ENCODE measurements at places on chromosomes 11 and 22.

DNA sequence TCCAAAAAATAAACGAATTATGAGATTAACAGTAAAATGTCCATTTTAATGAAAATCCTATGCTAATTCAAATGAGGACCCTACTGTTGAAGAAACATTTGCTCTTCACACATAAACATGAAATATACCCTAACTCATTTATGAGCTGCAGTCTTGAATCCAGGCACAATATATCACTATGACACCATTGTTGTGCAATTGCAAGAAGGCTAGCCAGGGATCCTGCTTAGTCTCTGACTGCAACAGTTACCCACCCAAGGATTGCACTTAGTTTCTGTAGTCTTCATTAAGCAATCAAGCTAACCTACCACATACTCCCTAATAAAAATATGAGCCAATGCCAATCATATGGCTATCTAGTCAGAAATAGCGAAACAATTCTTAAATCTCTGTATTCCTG lies 981.0 kb upstream of the FAT3 start:
- no peak for DNase-seq

DNA sequence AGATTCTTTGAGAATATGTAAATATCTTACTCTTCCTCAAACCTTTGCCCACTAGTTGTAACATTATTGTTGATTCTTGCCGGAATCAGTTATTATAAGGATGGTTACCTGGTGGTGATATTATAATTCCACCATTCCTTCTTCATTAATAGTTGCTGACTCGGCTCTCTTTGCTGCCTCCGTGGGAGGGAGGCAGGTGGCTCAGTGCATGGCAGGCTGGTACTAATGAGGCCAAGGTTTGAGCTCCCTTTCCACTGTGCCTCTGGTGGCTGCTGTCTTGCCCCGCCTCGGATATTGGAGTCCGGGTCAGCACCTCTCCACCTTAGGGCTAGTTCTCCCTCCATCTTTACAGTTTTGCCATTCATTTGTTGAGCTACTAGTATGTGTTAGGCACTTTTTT lies 12.7 kb downstream of the CD6 start:
- DNase-seq: no peak

DNA sequence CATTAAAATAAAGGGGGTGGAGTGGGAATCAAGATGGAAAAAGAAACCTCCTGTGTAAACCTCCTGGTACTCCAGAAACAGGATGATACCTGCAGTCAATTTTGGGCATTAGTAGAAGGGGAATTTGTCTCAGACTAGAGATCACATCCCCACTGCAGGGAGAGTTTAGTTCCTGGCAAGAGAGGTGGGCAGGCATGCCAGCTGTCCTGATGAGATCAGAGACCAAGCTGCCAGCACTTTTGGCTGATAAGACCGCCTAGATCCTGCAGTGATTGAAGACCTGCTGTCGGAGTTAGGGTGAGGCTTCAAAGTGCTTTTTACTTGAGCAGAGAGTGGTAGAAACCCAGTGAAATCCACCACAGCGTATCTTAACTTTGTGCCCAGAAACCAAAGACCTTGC lies 29.7 kb upstream of the NELL1 start:
- no peak for DNase-seq

GRCh38 chr11:123549926-123550917 lies 104.2 kb downstream of the SCN3B start:
- DNase-seq: no peak

DNA sequence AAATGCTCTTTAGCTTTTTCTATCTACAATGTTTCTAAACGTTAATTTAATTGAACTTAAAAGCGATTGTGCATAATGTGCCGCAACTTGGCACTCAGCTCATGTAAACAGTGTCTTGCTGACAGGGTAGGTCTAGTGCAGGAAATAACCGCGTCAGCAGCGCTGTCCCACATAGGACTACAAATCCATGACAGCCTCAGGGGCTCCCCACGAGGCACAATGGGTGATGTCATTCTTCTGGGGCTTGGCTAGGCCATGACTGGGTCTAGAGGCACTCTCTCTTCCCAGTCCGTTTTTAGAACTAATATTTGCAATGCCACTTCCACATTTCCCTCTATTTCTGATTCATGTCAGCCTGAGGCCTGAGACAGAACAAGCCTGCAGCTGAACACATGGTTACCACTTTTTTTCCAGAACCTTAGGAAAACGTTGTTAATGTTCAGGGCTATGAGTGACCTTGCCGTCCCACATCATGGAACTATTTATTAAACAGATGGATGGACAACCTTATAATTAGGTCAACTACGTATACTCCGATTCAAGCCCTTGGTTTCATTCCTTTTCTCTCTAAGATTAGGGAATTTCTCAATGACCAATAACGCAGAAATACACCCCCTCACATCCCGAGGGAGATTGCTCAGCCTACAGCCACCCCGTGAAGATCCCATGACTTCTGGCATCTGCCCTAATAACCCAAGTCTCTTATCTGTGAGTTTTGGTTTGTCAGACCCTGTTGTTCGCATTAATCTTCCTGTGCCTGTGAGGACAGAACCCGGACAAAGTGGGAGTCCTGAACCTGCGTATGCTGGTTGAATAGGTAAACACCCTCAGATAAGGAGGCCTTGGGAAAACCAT lies 19.4 kb upstream of the SNX32 start:
- DNase-seq: no peak

DNA sequence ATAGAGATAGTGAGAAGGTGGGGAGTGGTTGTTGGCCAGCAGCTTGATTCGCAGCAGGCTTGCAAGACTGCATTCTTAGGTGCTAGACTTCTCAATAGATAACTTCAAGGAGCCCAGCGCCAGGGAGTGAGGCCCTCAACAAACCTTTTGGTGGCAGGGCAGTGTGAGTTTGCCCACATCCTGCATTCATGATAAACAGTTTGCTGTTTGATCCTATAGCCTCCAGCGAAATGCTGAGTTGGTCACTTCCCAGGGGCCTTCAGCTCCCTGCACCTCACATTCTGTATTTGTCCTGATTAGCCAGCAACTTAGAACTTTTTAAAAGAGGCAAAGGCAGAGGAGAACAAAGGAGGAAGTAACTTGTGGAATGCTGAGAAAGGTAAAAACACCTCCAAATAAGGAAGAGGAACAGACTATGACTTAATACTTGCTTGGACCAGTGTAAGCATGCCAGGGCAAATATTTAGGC lies 25.1 kb downstream of the OR10A6 start:
- no peak for DNase-seq

DNA sequence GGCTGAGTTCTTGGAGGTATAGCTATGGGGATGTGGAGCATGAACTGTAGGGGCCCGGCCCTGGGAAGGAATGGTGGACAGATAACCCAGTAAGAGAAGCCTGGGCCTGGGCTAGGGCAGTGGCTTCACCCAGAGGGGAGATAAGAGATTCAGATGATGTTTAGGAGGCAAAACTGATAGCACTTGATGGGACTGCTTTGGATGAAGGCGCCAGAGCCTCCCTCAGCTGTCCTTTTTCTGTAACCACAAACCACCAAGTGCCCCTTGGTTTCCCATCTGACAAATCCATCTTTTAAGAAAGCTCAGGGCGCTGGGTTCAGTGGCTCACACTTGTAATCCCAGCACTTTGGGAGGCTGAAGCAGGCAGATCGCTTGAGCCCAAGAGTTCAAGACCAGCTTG lies 23.4 kb downstream of the RELT start:
- no peak for DNase-seq

DNA sequence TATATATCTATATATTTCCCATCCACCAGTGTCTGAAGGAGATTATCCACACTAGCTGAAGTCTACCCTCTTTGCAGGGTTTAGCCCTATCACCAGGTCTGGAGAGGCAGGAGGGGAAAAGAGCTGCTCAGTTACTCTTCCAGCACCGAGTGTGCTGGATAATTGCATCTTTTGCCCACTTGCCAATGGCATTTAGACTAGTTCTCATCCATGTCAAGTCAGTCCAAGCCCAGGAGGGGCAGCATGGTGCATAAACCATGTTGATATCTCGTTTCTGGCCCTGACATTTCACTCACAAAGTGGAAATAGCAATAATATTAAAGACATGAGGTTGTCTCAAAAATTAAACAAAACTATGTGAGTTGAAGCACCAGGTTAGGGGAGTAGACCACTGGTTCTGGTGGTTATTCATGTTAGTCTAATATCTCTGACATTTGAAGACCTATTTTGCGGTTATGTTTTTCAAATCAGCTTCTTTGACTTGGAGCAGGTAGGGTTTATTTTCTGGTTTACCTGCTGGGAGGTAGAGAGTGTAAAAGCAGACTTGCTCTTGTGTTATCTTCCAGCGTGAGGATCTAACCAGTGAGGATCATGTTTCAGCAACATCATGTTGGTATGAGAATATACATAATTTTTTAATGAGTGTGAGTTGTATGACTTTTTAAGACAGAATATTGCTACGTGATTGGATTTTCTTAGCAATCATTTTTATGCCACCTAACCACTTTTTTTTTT lies 273.2 kb upstream of the KIRREL3 start:
- no peak for DNase-seq

DNA sequence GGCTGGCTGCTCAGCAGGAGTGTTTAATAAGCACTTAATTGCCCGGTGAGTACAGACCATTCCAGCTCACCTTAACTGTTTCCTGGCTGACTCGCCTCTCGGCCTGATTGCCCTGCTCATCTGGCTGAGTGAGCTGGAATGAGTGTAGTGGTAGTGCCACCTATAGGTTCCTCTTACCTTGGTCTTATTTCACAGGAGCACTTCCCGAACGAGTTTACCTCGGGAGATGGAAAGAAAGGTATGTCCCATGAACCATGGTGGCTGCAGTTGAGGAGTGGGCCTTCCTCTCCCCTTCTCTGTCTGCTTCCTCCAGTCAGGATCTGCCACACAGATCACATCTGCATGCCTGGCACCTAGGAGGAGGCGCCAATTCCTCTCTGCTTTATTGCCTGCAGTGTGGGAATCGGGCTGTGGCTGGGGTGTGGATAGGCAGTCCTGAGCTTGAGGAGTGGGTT lies 26.7 kb downstream of the UPB1 start:
- no peak for DNase-seq

DNA sequence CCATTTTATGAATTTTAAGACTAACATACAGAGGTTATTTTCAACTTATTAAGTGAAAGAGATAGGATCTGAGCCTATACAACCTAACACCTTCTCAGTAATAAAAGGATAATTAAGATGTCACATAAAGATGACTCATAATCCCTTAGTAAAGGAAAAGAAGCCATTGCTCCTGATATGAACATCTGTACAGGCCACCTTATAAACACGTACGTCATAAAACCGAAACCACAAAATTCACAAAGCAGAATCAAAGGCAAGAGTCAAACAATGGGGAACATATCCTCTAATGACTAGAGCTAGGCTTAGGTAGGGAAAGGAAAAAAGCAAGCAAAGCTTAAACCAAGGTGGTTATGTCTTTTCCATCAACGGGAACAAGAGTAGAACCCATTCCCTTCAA lies 103.5 kb downstream of the KCNA4 start:
- DNase-seq: no peak

- DNase-seq: no peak
Observed at GRCh38 chr22:23581260-23581650, 1.2 kb upstream of the IGLL1 start.

- DNase-seq: no peak
Observed at GRCh38 chr22:17119481-17120202, 1.5 kb downstream of the TMEM121B start.

DNA sequence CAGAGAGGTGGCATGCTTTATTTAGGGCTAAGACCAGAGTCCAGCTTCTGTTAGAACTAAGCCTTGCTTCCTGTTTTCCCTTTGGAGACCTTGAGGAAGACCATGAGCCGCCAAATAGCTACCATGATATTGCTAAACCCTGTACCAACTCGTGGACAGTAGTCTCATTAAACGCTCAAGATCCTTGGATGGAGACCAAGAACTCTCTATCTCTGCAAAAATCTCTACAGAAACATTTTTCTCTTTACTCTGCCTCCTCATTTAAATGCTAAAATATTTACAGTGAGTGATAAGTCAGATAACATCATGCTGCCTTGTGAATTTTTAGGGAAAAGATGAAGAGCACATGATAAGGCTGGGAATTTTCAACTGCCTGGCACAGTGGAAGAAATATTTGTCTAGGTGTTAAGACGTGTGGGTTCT lies 197.8 kb downstream of the MAML2 start:
- no peak for DNase-seq
